ENCODE measurements at places on chromosomes 4 and X. TPM values are rescaled to one million over a fixed set of nuclear protein-coding genes. Genes with fewer than 3 reads are reported as not detected.

Gene GNRHR
- total RNA-seq, result not detected

Gene DKK2
- total RNA-seq, result not detected

Gene DHX15
- 119 TPM for total RNA-seq

Gene CENPVL2
- total RNA-seq, result not detected

Gene EGF
- 1.5 TPM for total RNA-seq

Gene NUDT11
- 12.5 TPM for total RNA-seq

Gene WDR19
- 8.0 TPM for total RNA-seq

Gene NAT8L
- total RNA-seq, result not detected

Gene UGT2A1
- total RNA-seq, result not detected

Gene FGF13
- total RNA-seq, result not detected

Gene CSN3
- not detected for total RNA-seq

Gene CXorf58
- not detected for total RNA-seq

Gene CCDC160
- total RNA-seq, result not detected

Gene VGLL1
- 2.3 TPM for total RNA-seq

Gene SLC6A8
- 20.2 TPM for total RNA-seq

Gene RENBP
- not detected for total RNA-seq

Gene SHROOM3
- 15.1 TPM for total RNA-seq

Gene GJB1
- total RNA-seq, result not detected

Gene HPGD
- not detected for total RNA-seq

Gene NDST4
- not detected for total RNA-seq

Data from hair follicular keratinocyte (primary cell).